ENCODE measurements at places on chromosomes 1 and 21.

- DNase-seq, result no peak
These were observed 6.6 kb downstream of the FMO1 start for GRCh38 chr1:171254859-171255258.

- no peak for DNase-seq
These were observed 59.5 kb downstream of the NTMT2 start for GRCh38 chr1:170205301-170205700.

- no peak for DNase-seq
These were observed 115.2 kb downstream of the LRRC40 start for GRCh38 chr1:70090141-70090540.

GRCh38 chr1:18572022-18572880, 58.4 kb upstream of the PAX7 start:
- no peak for DNase-seq

- no peak for DNase-seq
These were observed 36.2 kb downstream of the ZSWIM5 start for GRCh38 chr1:45170151-45170742.

GRCh38 chr1:145886390-145886789, 724 bp upstream of the ANKRD35 start:
- no peak for DNase-seq
